ENCODE measurements at places on chromosomes 7 and 10. TPM values are rescaled to one million over a fixed set of nuclear protein-coding genes. Genes with fewer than 3 reads are reported as not detected.

- DNase-seq: no peak
Measured at GRCh38 chr7:101595246-101595645, 33.9 kb downstream of the MYL10 start.

- no peak for DNase-seq
Measured at GRCh38 chr10:103711351-103711994, 143.9 kb downstream of the SH3PXD2A start.

DNA sequence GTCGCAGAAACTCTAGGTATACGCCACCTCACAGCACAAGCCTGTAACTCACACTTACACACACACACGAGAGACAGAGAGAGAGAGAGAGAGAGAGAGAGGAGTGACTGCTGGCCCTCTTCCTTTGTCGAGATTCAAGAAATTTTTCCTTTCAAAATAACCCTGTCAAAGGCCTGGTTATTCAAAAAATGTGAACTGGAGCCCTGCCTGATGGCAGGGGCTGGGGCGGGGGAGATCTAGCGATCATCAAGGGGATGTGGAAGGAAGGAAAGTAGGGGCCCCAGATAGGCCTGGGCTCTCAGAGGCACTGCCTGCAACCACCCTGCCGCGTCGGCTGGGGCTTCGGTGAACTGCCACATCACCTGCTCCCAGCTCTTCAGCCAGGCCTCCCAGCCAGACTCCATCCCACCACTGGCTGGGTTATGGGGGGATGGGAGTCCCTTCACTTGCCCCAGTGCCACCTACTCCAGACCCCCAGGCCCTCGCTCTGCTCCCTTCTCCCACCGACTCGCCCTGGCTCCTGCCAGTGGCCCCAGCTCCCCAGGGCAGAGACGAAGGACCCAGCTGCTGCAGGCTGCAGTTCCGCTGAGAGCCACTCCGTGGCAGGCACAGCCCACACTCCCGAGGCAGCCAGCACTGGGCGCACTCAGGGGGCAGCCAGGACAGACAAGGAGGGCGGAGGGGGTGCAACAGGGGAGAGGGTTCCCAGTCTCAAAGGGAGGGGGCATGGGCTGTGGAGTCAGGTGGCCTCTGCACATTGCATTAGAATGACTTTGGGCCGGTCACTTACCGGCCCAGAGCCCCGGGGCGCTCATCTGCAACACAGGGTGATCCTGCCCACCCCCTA is 15.3 kb downstream of the KCNH2 start:
- peak; percentile 37 for DNase-seq

- DNase-seq: no peak
Measured at GRCh38 chr10:21954132-21954531, 49.4 kb downstream of the DNAJC1 start.

DNA sequence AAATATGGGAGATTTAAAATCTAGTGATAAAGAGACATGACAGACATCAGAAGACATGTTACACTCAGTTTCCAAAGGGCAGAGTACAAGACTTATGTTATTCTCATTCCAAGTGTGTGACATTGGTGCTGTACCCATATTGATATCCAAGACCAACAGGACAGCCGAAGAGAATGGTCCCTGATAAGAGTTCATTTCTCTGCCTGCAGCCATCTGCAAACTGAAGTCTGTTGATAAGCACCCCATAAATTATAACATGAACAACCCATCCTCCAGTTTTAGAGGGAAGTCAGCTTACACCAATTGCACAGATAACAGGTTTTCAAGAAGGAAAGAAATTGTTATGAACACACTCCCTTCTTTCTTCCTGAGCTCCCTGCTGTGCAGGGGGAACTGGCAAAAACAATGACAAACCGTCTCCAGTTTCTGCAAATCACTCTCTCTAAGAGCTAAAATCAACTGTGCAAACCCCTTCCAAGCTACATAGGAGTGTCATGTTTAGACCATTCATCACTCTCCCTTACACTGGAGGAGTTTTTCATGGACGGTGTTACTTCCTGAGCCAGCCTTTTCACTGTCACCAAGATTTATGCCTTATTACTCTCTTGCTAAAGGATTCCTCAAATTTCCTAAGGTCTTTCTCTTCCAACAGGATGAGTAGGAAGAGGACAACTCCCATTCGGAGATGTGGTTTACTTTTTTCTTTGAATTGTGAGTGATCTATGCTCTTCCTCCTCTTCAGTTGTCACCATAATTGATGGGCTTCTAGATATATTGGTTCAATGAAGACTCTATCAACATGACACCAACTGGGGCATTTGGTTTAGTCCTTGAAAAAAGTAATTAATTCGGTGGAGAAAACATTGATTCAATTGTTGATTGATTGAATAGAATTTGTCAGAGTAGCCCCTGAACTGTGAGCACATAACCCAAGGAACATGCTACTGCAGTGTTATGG is 80.3 kb upstream of the FAM171A1 start:
- DNase-seq: no peak

DNA sequence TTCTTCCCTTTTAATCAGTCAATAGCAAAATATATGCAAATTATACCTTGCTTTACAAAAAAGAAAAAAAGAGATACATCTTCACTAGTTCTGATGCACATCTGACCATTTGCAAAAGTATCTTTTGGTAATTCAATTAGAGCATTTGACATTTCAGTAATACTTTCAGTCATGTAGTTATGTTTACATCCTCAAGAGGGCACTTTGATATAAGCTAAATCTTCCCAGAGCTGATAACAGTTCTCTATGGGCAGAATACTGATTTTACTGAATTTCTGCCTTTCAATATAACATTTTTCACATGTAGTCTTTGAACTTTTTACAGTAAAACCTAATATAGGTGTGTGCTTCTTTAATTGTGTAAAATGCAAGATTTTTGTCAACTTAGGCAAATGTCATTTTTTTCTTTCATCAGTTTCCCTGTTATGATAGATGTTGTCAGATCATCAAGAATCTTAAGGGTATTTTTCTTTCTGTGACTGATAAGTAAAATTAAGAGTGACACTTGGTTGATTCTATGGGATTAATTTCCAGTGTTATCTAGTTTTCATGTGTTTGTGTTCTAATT is 703.5 kb upstream of the SEMA3D start:
- peak; percentile 21 for DNase-seq

GRCh38 chr10:118518095-118518494 is 77.4 kb downstream of the PRLHR start:
- no peak for DNase-seq

DNA sequence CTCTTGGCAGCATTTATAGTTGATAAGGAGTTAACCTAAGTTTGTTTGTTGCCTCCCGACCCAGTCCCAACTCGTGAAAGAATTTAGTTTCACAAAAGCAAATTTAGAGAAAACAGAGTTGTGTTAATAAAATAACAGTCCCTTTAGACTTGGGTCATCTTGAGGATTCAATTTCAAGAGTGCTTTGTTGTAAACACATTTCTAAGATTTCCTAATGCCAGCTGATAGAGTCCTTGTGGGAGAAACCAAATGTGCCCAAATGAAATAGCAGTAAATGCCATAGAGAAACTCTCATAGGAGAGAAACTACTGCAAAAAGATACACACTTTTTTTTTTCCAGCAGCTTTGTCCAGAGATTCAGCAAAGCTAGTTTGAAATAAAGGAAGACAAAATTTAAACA is 211.3 kb upstream of the BMPER start:
- DNase-seq: no peak

- DNase-seq: no peak
Measured at GRCh38 chr7:37341033-37341630, 107.5 kb downstream of the ELMO1 start.

GRCh38 chr7:133155642-133156041 is 73.8 kb upstream of the CHCHD3 start:
- no peak for DNase-seq

GRCh38 chr10:5338010-5338409 is 26.8 kb upstream of the UCN3 start:
- DNase-seq: no peak

DNA sequence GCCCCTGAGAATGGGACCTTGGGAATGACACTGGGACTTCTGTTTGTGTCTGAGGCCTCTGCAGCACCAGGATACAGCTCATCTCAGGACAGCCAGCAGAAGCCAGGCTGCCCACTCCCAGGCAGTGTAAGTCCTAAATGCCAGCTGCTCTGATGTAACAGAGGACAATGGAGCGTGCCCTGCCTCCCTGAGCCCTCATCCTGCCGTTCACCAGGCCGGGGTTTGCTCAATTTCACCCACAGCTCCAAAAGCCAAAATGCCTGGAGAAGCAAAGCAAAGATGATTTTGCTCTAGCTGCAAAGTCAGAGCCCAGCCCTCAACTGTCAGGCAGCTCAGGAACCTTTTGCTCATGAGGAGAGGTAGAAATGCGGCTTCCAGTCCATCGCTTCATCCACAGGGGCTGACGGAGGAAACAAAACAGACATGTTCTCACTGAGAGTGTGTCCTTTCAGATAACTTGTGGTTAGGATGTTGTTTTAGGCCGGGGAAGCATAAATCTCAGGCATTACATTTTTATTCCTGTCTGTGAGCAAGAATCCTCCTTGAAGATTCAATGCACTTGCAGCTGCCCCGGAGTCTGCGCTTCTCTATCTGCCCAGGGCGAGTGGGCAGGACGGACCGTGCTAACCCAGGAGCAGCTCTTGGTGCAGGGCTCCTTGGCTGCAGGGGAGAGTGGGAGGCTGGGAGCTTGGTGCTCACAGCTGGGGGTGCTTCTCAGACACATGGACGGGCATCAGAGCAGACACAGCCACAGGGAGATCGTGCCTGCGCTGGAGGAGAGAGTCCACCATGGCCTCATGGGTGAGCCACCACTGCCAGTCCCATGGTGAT is 83.2 kb upstream of the CHST15 start:
- DNase-seq: no peak

DNA sequence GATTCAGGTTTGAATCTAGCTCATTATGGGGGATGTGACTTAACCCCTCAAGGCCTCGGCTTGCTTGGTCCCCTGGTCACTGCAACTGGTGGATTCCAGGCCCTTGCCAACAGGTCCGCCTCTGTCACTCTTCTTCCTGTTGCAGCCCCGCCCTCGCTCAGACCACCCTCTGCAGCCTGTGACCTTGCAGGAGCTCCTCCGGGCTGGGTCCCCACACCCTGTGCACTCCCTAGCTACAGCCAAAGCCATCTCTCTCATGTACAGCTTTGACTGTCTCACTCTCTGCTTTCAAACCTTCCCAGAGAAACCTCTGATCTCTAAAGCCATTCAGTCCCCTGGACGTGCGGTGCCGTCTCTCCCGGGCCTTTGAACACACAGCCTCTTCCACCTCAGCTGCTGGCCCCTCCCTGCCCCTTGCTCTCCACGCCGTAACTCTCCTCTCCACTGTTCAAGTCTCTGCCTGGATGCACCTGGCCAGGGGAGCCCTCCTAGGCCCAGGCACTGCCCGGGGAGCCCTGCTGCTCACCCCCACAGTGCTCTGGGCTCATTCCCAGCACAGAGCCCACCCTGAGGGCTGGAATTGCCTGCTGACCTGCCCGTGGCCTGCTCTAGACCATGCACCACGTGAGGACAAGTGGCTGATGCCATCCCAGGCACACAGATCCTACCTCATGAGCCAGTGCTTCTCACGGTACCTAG is 485.8 kb upstream of the FOXK1 start:
- DNase-seq: no peak

DNA sequence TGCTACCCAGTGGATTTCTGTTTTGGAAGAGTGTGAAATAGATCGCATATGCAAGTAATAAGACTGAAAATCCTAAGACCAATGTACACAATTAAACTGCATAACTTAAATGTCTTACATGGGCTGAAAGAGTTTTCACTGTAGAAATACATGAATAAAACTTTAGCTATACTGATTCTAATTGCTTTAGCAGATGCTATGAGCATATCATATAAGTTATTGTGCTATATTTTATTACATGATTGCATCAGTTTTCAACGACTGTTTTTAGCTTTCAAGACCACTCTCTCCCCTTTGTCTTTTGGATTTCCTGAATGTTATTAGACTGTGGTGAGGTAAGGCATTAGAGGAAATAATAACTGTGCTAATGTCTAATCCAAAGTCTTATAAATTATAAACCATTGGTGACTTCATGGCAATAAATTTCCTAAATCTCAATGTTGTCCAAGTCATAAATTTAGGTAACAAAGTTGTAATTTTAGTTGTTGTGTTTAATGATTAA is 124.5 kb downstream of the SEMA3A start:
- no peak for DNase-seq

DNA sequence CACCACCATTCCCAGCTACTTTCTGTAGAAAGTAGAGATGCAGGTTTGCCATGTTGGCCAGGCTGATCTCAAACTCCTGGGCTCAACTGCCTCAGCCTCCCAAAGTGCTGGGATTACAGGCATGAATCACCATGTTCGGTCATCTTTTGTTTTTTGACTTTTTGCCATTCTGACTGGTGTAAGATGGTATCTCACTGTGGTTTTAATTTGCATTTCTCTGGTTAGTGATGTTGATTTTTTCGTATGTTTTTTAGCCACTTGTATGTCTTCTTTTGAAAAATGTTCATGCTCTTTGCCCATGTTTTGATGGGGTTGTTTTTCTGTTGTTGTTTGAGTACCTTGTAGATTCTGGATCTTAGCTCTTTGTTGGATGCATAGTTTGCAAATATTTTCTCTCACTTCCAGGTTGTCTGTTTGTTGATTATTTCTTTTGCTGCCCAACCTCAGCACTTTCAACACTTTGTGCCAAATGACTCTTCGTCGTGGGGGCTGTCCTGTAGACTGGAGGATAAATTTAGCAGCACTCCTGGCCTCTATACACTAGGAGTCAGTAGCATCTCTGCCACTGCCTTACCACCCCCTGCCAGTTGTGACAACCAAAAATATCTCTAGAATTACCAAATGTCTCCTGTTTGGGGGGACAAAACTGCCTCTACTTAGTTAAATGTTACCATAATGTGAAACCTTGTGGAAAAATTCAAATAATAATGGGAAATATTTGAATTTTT is 6.5 kb upstream of the CPED1 start:
- DNase-seq: peak; percentile 76

DNA sequence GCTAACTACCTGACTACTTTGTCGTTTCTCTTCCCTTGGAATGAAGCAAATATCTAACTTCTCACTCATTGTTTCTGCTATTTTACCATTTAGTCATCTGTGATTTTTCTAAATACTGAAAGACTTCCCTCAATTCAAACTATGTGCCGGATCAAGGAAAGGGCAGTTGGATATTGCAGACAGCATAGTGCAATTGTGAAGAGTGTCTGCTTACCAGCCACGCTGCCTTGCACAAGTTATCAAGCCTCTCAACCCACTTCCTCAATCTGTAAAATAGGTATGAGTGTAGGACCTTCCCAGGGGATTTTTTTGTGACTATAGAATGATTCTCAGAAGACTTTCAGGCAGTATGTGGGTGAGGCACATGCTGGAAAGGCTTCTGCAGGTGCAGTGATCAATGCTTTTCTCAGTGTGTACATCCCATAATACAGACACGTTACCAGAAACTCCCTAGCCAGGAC is 54.3 kb downstream of the EGFR start:
- peak; percentile 81 for DNase-seq

GRCh38 chr10:120048391-120048790 is 155.9 kb downstream of the SEC23IP start:
- no peak for DNase-seq

HOGA1 gene
- 0.36 TPM for total RNA-seq

STEAP2 gene
- total RNA-seq: 3.9 TPM

GNGT1 gene
- total RNA-seq: not detected

VAX1 gene
- total RNA-seq: not detected

EIF5AL1 gene
- total RNA-seq: 1.1 TPM

HOXA11 gene
- not detected for total RNA-seq

FOXP2 gene
- total RNA-seq: 1.7 TPM

MAGI2 gene
- 27.2 TPM for total RNA-seq

ANKRD22 gene
- not detected for total RNA-seq
